ENCODE measurements at places on chromosomes 1 and 21.

- DNase-seq, result no peak
Measured at GRCh38 chr1:188425687-188426086, 1596.9 kb downstream of the PLA2G4A start.

DNA sequence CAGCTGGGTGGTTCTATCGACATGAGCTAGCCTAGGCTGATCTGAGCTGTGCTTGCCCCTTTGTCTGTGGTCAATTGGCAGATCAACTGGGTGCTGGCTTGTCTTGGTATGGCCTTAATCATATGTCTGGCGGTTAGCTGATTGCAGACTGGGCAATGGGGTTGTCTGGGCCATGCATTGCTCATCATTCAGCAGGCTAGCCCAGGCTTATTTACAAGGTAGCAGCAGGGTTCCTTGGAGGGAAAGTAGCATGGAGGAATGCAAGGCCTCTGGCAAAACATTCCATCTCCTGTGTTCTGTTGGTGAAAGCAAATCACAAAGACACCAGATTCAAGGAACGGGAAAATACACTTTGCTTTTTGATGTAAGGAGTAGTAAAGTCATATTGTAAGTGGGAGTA, 84.0 kb upstream of the IVNS1ABP start:
- no peak for DNase-seq

DNA sequence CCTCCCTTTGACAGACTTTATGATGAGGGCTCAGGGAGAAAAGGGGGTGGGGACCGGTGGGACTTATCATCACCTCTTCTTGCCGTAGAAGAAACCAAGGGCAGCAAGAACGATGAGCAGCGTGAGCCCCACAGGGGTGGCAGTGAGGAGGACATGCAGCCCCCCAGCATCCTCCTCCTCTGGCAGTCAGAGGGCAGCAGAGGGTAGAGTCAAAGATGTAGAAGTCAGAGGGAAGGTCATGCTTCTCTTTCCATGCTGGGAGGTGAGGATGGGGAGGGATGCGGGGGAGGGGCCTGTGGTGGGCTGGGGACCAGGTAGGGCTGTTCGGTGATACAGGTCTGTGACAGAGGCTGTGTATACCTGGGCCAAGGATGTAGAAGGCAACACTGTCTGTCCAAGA, 14.8 kb downstream of the INSRR start:
- no peak for DNase-seq

DNA sequence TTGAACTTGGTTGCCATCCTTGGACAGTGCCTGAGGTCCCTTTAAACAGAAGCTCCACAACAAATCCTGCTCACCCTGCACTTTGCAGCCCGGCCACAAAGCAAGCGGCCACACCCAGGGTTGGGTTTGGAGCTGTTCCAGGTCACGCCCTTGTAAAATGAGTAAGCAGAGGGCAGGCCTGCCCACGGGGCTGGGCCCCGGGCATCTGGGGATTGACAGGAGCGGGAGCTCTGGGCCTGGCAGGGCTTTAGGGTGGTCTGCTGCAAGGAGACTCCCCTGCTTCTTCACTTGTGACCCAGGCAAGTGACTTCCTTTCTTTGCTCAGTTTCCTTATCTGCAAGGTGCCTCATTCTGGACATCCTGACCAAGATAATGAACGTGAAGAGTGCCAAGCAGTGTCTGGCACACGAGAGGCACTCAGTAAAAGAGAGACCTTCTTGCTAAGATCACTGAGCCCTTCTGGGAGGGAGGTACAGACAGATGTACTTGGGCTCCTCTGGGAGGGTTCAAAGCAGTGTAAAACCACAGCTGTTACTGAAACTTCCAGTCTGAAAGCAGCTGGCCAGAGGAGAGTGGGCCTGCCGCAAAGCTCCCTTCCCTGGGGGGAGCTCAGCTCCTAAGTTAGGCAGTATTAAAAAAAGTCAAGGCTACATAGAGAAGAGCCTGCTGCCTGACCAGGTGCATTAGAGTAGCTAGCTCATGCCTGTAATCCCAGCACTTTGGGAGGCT, 2.6 kb downstream of the E2F2 start:
- peak; percentile 93 for DNase-seq

DNA sequence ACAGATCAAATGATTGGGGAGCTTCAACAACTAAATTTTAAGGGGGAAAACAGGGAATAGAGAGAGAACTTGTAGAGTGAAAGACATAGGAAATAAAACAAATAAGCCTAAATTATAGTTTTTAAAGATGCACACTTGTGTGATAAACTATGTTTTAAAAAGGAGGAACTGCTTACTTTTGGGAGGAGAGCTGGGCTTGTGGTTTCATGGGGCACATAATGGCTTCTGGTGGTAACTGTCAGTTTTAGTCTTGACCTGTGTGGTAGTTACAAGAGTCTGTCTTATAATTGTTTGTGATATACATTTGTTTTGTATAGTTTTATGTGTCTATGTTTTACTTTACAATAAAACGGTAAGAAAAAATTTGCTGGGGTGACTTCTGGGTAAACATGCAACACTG, 165.3 kb downstream of the COL24A1 start:
- no peak for DNase-seq

- DNase-seq, result no peak
Measured at GRCh38 chr1:57591842-57592241, 168.0 kb upstream of the DAB1 start.

- peak; percentile 22 for DNase-seq
Measured at GRCh38 chr1:92310185-92310597, 11.3 kb downstream of the RPAP2 start.

DNA sequence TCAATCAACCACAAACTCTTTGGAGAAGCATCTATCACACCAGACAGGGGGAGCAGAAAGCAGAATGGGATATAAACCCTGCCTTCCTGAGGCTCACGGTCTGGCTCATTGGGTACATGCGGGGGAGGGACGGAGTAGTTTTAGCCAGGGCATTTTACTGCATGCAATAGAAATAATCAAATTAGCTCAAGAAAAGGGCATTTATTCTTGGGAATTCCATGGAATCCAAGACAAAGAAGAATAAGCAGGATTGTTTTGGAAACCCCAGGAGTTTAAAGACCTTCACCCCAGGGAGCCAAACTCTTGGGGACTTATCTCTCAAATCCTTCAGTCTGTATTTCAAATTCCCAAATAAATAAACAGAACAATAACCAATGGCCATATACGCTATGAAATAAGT, 5.2 kb upstream of the KAZN start:
- no peak for DNase-seq

- no peak for DNase-seq
Measured at GRCh38 chr1:3924186-3924824, 24.2 kb upstream of the C1orf174 start.

GRCh38 chr1:111594306-111594693, 25.3 kb upstream of the RAP1A start:
- DNase-seq, result no peak

GRCh38 chr1:163414778-163415177, 93.0 kb downstream of the NUF2 start:
- no peak for DNase-seq

DNA sequence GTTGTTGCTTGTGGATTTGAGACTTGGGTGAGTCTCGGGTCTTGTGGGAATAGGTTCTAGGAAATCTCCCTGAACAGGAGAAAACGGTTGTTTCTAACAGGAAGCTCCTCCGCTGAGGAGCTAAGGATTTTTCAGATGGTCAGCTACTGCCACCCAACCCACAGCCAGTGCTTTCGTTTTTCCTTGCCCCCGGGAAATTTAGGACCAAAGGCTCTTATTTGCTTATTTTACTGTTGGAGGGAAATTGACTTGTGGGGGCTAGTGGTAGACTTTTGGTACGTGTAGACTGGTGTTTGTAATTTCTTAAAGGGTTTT, 792 bp downstream of the SNX7 start:
- no peak for DNase-seq

DNA sequence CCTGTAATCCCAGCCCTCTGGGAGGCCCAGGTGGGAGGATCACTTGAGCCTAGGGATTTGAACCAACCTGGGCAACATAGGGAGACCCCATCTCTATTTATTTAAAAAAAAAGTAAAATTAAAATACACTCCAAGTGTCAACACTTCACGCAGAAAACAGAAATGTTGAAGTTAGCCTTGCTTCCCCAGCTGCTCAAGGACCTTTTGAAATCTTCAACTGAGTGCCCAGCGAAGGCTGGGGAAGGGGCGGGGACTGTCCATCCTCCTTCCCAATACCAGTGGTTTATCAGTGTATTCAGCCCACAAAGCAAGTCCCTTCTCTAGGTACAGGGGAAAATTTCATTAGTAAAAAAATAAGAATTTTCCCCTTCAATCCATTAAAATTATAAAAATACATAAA, 2.2 kb upstream of the DNAJC28 start:
- no peak for DNase-seq

DNA sequence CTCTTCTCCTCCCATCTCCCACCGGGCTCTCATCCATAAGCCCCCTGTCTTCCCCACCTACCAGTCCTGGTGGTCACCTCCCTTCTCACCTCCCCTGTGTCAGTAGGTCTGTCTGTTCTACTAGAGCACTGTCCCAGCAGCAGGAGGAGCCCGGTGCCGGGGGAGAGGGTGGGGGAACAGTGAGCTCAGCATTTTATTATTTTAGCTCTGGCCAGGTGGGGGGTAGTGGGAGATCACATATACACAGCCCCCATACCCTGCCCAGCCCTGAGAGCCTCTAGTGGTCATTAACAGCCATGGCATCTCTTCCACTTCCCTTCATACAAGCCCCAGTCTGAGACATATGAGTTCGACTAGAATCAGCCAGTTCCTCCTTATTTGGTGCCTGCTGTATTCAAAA, at the start of gene TMOD4:
Gene TMOD4 (minus strand): TSS at position 119 of the 400 bp plus-strand sequence. CDS start 1,106 bp downstream, outside the sequence.
- no peak for DNase-seq

DNA sequence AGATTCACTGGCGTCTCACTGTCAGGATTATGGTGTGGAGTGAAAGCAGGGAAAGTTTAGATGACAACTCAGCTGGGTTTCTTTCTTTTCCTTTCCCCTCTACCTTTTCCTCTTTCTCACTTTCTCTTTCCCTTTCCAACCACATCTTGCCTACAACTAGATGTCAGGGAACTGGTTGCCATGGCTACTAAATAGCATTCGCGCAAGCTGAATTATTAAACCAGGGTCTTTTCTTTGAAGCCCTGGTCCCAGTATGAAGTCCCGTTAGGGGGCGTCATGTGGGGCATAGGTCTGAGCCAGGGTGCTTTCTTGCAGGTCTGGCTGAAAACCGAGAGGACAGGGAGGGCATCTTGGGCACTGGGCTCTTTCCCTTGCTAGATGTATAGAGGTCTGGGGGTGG, 168.4 kb upstream of the CACNA1E start:
- no peak for DNase-seq

DNA sequence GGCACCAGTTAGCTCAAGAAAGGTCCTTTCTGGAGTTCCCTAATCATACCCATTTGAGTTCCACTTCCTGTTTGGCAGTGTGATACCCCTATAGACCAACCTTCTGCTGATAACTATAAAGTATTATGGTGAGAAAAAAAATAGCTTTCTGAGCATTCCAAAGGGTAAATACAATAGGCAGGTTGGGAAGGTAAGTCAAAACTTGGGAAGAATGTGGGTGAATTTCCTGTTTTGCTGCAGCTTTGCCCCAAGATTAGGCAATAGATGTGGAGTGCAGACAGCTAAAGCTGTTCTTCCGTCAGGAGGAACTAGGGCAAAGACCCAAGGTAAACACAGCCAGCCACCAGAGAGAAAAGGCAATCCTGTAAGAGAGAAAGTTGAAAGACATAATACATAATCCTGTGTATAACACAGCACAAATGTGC, 49.9 kb upstream of the GUCA2A start:
- DNase-seq, result no peak

DNA sequence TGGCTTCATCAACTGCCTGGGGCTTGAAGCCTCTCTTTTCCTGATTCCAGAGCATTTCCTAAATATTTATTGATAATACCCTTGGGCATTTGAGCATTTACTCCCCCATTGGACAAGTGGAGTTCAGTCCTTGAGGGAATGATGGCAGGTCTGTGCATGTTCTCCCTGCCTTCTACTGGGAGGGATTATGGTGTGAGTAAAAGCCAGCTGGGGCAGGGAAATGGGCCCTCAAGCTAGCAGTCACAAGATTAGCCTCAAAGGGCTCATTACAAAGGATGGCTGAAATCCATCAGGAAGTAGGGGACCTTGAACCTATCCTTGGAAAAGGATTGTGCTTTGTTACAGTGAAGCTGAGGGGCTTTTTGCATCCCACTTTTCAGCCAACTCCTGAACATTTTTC, 24.2 kb upstream of the OSBPL9 start:
- no peak for DNase-seq

DNA sequence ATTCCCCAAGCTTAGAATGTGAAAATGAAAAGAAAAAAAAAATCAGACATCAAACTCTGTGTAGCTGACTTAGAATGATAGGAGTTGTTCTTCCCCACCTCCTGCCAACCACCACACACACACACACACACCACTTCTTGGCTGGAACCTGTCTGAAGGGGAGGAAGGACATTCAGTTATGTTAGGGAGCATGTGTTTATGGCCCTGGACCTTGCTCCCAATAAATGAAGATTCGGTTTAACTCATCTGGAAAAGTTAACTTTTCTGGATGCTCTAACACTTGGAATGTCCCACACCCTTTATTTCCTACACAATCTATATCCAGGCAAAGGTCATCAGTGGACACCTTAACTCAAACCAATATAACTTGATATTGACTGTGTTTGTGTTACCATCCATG, 112.4 kb downstream of the DAB1 start:
- DNase-seq, result no peak

GRCh38 chr21:15445327-15445726, 284.5 kb upstream of the USP25 start:
- DNase-seq, result no peak

DNA sequence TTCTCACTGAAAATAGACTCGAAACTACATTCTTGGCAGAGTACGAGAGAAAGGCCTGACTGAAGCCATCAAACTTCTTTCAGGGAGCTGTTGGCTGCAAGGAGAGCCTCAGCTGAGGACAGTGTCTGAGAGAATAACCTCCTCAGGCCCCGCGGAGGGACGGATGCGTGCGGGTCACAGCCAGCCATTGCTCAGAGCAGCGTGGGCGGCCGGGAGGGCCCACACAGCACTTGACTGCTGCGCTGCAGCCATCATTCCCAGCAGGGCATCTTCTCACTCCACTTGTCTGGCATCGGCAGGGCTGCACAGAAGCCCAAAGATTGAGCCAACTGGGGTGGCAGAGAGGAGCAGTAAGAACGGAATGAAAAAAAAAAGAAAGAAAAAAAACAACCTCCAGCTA, 113.5 kb downstream of the XCL2 start:
- no peak for DNase-seq

- no peak for DNase-seq
Measured at GRCh38 chr1:118337346-118337745, 152.3 kb upstream of the SPAG17 start.

GRCh38 chr1:147812799-147813198, 52.4 kb upstream of the GJA5 start:
- no peak for DNase-seq

GRCh38 chr1:24411963-24412362, 1.6 kb downstream of the STPG1 start:
- DNase-seq, result peak; percentile 14

- DNase-seq, result peak; percentile 31
Measured at GRCh38 chr1:56758135-56758534, 61.1 kb downstream of the FYB2 start.

DNA sequence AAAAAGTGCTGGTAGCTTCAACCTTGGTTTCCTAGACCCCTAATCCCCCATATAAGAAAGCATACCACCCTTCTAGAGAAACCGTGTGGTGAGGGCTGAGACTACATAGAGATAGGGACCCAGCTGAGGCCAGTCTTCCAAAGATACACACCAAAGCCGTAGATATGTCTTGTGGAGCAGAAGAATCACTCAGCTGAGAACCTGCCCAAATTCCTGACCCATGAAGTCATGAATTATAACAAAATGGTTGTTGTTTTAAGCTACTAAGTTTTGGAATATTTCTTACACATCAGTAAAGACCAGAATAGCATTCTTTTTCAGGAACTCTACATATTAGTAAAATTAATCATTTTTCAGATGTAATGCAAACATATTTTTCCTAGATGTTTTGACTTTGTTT, 3.3 kb upstream of the SNRPE start:
- no peak for DNase-seq
